ENCODE measurements at places on chromosomes 13 and 19.

GRCh38 chr19:15836330-15837220, 21.1 kb upstream of the OR10H1 start:
- DNase-seq: peak; percentile 83

DNA sequence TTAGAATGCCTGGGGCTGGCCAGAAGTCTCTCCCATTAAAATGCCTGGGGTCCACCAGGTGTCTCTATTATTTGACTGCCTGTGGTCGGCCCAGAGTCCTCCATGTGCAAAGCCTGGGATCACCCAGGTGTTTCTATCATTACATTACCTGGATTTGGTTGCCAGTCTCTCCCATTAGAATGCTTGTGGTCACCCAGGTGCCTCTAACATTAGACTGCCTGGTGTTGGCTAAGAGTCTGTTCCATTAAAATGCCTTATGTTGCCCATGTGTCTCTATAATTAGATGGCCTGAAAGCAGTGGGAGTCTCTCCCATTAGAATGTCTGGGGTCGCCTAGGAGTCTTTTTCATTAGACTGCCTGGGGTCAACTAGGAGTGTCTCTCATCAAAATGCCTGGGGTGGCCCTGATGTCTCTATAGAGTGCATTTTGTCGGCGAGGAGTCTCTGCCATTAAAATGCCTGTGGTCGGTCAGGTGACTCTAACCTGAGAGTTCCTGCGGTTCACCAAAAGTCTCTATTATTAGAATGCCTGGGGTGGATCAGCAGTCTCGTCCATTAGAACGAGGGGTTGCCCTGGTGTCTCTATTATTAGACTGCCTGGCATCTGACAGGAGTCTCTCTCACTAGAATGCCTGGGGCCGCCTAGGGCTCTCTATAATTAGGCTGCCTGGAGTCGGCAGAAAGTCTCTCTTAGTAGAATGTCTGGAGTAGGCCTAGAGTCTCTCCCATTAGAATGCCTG, 1540.5 kb downstream of the UQCRFS1 start:
- DNase-seq: no peak

- DNase-seq: no peak
These were observed 1.6 kb upstream of the KMT2B start for GRCh38 chr19:35715981-35716800.

DNA sequence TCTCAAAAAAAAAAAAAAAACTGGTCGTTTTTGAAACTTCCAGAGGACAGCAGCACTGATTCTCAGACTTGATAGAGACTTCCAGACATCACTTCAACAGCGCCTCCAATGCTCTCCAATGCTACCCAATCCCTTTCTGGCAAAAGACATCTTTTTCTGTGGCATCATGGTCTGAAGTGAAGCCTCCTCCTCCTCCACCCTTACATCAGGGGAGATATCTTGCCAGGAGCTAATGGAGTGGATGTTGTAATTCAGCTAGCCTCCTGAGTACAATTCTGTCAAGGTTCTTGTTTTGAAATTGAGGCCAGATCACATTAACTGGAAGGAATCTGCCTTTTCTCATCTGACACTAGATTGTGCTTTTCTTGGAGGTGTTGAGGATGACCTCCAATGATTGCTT, 24.2 kb downstream of the FXYD5 start:
- DNase-seq: no peak

DNA sequence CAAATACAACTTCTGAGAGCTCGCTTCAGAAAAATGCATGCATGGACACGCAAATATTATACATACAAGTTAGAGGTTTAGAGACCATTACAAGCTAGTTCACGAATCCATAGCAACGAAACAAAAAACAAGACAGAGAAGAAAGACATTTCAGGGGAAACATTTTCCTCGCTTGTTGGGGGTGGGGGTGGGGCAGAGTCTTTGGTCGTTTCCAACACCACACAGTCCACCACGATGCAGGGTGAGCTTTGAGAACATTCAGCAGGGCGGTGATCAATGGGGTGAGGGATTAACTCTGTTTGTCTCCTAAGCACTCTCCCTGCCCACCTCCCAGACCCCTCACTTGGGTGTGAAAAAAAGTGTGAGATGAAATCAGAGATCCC, 651 bp downstream of the OXGR1 start:
- no peak for DNase-seq

GRCh38 chr19:40570313-40571004, 6.2 kb upstream of the SHKBP1 start:
- DNase-seq: peak; percentile 92

GRCh38 chr19:38145623-38146022, 78.4 kb downstream of the DPF1 start:
- no peak for DNase-seq

- DNase-seq: no peak
These were observed 371.3 kb downstream of the COG6 start for GRCh38 chr13:40026741-40027140.

GRCh38 chr13:77925616-77926015, 7.0 kb upstream of the EDNRB start:
- no peak for DNase-seq

- no peak for DNase-seq
These were observed 293.7 kb downstream of the PCDH17 start for GRCh38 chr13:57925250-57925649.

GRCh38 chr19:3976495-3977241, 5.8 kb upstream of the DAPK3 start:
- DNase-seq: no peak

- DNase-seq: no peak
These were observed 9.7 kb upstream of the C19orf12 start for GRCh38 chr19:29724746-29725145.

DNA sequence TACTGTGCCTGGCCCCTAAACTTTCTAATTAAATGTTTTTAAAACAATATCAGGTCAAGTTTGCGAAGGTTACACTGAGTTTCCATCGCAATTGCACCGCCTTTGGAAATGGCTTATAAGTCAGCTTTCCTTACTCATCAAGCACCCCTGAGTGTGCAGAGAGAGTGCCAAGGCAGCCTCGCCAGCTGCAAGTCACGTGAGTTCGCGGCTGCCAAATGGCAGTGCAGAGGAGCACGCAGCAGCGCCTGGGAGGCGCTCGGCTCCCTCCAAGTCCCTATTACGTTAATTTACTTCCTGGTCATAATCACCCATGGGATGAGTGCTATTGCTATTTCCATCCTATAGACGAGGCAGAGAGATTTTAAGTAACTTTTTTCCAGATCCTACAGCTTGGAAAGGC, 319.6 kb downstream of the TEX29 start:
- DNase-seq: no peak

GRCh38 chr13:113875837-113876281, 12.0 kb upstream of the GAS6 start:
- no peak for DNase-seq

- no peak for DNase-seq
These were observed 1.1 kb downstream of the MAB21L1 start for GRCh38 chr13:35475212-35475959.

- DNase-seq: no peak
These were observed 19.2 kb upstream of the AKT2 start for GRCh38 chr19:40304306-40304705.

DNA sequence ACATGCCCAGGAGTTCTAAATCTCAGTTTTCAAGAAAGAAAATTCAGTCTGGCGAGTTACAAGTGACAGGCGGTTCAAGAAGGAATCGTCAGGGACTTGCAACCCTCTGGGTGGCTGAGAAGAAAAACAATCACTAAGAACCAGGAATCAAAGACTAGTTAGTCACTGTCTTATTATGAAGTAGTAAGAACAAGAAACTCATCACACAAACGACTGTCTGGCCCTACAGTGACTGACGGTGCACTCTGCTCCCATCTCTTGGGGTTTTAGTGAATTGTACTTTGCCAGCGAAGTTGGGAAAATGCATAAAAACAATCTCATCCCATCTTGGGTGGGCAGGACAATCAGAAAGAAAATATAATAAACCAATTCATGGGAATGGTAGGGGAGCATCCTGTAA, 63.7 kb upstream of the SACS start:
- no peak for DNase-seq

DNA sequence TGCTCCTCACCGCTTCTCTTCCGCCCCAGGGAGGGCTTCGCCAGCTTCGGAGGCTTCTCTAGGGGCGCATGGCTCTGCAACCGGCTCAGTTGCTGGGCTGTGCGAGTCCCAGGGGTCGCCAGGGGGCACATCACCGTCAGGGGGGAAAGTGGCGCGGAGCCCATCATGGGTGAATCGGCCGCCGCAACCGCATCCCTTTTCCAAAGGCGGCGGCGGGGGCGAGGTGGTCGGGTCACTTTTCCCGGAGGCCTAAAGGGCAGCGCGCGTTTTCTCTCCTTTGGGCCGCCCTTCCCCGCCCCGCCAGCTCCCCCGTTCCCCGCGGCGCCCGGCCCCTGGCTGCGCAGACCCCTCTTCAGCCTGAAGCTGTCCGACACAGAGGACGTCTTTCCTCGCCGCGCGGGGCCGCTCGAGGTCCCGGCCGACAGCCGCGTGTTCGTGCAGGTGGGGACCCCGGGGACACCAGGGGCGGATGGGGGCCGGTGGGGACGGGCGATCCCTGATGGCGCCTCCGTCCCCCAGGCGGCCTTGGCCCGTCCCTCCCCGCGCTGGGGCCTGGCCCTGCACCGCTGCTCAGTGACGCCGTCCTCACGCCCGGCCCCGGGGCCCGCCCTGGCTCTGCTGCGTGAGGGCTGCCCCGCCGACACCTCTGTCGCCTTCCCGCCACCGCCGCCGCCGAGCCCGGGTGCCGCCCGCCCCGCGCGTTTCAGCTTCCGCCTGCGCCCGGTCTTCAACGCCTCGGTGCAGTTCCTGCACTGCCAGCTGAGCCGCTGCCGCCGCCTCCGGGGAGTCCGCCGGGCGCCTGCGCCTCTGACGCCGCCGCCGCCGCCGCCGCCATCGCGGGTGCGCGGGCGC, 1.7 kb downstream of the TGFBR3L start:
- DNase-seq: no peak

DNA sequence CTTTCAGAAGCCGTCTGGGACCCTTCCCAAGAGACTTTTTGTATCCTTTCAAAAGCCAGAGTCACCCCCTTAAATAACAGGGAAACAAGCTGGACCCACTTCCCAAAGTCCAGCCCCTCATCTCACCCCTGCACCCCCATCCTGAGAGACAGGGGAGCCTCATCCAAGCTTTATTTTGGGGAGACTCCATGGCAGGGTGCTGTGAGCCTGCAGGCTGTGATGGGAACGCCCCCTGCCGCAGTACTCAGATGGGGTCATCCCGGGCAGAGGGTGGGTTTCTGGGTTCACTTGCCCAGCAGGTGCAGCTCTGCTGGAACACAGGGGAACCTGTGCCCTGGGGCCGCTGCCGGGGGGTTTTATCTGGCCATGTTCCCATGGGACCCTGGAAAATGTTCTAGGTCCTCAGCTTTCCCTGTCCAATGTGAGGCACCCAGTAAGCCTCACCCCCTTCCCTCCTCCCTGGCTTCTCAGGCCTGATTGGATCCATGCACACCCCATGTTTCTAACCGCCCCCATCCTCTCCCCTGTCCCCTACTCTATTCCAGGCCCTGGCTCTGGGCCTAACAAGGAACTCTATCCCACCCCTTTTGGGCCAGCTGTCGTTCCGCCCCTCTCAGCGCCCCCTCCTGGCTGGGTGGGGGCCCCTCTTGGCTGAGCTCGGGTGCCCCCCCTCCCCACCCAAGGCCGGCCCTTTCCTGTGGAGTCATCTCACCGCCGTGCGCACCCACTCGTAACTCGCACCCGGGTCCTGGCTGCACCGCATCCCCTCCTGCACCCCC, 1.0 kb downstream of the HIF3A start:
- DNase-seq: no peak

- DNase-seq: no peak
These were observed 214.7 kb downstream of the POSTN start for GRCh38 chr13:37383856-37384370.

GRCh38 chr19:10294368-10294697, 4.6 kb downstream of the ICAM5 start:
- DNase-seq: no peak

GRCh38 chr13:43227721-43228120, 204.3 kb downstream of the DNAJC15 start:
- DNase-seq: no peak

- no peak for DNase-seq
These were observed 457.2 kb downstream of the IRS2 start for GRCh38 chr13:109329175-109329574.

DNA sequence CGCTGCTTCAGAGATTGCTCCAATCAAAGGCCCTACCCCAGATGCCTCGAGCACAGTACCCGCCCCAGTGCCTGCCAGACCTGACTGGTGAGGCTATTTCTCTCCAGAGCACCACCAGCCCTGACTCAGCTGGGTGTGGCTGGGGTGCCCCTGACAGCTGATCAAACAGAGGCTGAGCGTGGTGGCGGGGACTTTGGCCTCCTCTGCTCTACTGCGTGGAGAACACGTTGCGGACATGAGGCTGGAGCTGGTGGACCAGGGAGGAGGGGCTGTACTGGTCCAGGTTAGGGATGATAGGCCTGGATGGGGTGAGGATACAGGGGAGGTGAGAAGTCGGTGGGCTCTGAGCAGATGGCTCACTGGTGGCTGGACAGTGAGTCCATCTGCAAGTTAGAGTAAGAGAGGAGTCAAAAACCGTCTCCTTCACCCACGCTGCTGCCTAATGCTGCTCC, 3.5 kb upstream of the DOCK6 start:
- DNase-seq: no peak

GRCh38 chr19:46487802-46488445, 7.7 kb downstream of the PNMA8B start:
- peak; percentile 37 for DNase-seq

GRCh38 chr19:7772752-7773291, 9.8 kb downstream of the CLEC4M start:
- no peak for DNase-seq

DNA sequence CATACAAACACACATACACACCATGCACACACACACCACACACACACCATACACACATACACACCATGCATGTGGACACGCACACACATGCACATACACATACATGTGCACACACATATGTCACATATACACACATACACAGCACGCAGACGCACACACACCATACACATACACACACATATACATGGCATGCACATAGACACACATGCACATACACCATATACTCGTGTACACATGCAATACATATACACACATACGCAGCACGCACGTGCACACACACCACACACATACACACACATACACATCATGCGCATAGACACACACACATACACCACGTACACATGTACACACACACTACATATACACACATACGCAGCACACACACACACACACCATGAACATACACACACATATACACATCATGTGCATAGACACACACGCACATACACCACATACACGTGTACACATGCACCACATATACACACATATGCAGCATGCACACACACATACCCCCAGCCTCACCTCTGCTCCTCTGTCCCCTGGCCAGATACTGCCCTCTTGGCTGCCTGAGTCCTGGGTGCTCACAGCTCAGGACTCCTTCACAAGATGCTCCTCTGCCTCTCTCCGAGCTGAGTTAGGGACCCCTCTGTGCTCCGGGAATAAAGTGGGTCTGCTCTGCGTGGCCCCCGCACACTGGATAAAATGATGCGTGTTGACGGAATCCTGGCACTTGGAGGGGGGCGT, 70.9 kb upstream of the ARHGEF7 start:
- DNase-seq: no peak

- DNase-seq: no peak
These were observed 64.8 kb downstream of the NHLRC3 start for GRCh38 chr13:39102981-39103490.

DNA sequence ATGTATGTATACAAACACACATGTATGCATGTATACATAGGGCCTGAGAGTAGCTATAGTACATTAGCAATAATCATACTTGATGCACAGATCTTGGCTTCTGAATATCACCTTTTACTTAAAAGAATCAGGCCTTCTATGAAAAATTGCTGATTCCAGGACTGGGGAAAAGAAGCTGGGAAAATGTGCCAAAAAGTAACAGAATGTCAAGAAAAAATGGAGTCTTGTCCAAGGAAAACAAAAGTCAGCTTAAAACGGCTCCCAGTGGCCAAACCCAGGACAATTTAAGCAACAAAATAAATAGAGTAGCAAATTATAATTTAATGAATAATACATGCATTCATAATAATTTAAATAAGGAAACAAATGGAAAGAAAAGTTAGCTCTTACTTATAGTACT, 2104.9 kb downstream of the PCDH9 start:
- DNase-seq: no peak

All from GOT3 (cell line).